ENCODE measurements at places on chromosomes 11 and 22.

- DNase-seq, result no peak
Measured at GRCh38 chr22:48209473-48210197, 1447.2 kb downstream of the TBC1D22A start.

GRCh38 chr11:119847853-119848252, 118.9 kb upstream of the NECTIN1 start:
- no peak for DNase-seq

DNA sequence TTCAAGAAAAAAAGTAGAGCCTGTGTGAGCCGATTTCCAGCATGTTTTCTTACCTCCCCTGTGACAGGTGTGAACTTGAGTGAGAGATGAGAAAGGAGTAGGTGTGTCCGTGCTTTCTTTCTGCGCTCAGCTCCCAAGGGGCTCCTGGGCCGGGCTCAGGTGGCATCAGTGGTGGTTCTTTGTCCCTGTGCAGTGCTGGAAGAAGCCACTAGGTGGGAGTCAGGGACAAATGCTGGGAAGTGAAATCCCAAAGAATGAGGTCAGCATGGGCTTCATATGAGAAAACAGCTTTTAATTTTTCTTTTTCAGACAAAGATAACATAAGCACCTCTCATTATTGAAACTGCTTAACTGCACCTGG, 57.8 kb downstream of the PPFIBP2 start:
- DNase-seq, result peak; percentile 79

- no peak for DNase-seq
Measured at GRCh38 chr11:87301785-87302540, 264.2 kb downstream of the TMEM135 start.

- DNase-seq, result no peak
Measured at GRCh38 chr11:110071197-110071596, 22.0 kb upstream of the ZC3H12C start.

- DNase-seq, result no peak
Measured at GRCh38 chr11:64266339-64266738, 15.0 kb downstream of the PLCB3 start.

GRCh38 chr11:93659841-93660240, 1.6 kb upstream of the CEP295 start:
- no peak for DNase-seq

DNA sequence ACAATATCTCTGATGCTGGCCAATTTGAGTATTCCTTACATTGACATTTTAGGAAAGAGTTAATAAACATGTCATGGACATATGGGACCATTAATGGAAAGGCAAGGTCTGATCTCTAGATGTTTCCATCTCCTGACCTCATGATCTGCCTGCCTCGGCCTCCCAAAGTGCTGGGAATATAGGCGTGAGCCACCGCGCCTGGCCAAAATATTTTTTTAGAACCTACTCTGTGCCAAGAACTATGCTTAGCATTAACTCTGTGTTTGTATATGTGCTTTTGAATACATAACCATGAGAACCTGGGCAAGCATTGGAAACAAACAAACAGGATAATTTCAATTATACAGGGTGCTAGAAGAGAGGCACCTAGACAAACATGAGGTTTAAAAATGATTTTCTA, 123.2 kb downstream of the ATG16L2 start:
- DNase-seq, result no peak

- DNase-seq, result no peak
Measured at GRCh38 chr11:9057007-9057406, 34.4 kb downstream of the SCUBE2 start.

DNA sequence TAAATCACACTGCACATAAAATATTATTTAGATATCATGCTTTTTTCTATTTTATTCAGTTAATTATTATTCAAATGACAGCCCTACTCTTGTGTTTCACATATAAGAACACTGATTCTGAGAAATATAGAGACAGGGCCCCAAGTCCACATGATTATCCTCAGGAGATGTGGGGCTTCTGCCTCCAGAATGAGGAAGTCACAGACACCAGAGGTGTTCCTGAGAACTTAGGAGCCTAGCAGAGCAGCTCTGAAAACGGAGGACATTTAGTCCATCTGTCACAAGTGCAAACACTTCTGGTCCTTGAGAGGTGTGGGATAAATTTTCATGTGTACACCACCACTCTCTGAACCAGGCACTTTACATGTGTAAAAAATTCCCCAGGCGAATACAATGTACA, 26.2 kb downstream of the TRIM66 start:
- DNase-seq, result no peak

GRCh38 chr11:35750981-35751663, 88.5 kb downstream of the TRIM44 start:
- no peak for DNase-seq

- DNase-seq, result no peak
Measured at GRCh38 chr11:9773524-9773923, 109.6 kb downstream of the SWAP70 start.

DNA sequence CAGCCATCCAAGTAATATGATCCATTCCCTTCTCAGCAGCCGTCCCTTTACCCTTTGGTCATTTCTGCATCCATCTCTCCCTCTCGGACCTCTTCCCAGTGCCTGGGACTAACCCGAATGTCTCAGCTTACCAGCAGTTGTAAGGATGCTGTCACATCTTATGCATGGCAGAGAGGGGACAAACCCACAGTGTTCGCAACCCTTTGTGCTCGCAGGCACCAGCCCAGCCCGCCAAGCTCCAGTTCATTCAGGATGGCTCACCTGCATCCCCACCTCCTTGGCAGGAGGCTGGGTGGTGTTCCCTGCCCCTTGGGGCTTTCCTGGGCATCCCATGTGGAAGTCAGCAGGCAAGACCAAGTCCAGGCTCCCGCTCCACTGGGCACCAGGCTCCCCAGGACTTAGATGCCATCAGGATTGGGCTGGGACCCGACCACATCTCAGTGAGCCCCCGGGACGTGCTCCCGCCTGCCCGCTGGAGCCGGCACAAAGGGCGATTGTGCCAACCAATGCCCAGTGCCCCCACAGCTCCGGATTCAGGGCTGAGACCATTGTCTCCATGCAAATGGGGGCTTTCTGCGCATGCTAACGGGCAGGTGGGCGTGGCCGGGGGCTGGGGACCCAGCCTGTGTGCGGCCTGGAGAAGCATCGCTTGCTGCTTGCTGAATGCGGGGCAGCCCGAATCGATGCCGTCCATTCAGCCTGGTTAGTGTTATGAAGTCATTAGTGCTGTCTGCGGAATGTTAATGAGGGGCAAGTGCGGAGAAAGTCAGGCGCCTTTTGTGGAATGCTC, 108.6 kb downstream of the KCNQ1OT1 start:
- peak; percentile 84 for DNase-seq

DNA sequence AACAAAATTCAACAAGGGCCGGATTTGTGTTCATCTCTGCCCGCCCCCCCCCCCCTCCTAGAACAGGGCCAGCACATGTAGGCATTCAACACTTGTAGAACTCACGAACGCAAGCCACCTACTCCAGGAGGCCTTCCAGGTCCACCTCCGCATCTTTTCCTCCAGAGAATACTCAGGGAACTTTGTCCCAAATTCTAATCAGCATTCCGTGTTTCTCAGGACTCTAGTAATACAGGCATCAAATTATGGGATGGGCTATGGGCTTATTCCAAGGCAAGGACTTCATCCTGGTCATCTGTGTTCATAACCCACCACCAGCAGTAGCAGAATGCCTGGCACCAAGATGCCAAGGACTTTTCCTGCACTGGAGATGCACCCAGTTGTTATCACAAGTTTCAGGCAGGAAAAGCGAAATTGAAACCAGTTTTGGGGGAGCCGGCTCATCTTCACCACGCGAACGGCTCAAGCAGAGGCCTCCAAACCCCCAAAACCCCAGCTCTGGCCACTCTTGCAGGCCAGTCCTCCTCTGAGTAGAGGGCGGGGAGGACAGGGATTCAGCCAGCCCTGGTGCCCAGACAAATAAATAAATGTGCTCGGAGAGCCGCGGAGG, 462 bp downstream of the UBE2L6 start:
- no peak for DNase-seq

DNA sequence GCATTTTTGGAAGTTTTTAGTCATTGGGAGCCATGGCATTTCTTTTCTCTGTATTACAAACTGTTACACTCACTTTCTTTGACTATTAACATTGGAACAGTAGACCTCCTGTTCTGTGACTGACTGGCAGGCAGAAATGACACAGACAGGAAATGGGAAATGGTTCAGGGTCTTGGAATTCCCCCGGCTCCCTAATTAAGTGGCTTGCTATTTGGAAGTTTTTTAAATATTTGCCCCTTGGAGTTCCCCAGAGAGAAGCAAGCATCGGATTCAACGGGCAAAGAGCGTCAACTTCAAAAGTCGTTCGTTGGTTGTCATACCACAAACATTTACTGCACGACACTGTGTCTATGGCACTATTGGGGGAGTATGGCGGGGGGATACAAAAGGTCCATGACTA, 1.1 kb upstream of the BIRC2 start:
- peak; percentile 3 for DNase-seq

- DNase-seq, result no peak
Measured at GRCh38 chr22:33180356-33180755, 122.2 kb upstream of the SYN3 start.

DNA sequence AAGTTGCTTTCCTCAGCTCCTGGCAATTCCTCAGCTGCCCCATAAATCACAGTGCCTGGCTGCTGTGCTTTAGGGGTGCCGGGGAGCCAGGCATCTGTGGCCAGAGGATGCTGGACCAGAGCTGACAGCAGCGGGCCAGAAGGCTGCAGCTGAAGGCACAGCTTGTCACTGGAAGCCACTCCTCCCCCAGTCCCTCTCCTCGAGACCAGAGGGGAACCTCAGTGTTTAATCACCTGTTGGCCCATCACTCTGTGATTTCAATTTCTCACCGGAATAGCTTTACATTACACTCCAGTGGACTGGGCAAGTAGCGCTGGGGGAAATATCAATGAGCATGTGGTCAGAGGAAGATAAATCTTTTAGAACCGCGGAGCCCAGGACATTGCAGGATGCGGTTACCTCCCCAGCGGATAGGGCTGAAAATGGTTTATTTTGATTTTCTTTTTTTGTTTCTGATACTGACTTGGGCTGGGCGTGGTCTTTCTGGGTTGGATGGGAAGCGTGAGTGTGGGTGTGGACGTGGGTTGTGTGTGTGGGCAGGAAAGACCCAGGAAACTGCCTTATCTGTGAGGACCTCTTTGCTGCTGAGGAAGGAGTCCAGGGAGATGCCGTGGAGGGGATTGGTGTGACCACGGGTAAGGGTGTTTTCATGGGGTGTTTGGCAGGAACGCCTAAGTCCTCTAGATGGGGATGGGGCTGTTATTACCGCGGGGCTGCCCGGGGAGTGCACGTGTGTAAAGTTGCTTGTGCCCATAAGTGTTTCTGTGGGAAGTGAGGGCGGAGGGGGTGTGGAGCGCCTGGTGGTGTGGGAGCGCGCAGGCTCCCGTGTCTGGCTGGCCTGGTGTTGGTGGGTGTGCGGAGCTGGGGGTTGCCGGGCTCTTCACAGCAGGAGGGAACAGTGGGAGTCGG, 4.0 kb downstream of the DAGLA start:
- no peak for DNase-seq

DNA sequence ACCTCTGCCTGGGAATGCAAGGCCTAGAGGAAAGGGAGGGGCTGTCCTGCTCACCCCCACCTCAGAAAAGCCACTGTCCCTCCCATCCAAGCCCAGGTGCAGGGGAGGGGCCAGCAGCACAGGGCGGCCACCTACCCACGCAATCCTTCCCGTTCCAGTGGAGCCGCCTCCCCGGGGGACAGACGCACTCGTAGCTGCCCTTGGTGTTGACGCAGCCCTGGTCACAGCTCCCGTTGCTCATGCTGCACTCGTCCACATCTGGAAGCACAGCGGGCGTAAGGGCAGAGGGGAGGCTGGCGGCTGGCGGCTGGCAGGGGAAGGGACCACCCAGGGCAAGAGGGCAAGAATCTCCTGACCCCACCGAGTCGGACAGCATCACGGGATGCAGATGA, 40.3 kb upstream of the TTLL12 start:
- no peak for DNase-seq

DNA sequence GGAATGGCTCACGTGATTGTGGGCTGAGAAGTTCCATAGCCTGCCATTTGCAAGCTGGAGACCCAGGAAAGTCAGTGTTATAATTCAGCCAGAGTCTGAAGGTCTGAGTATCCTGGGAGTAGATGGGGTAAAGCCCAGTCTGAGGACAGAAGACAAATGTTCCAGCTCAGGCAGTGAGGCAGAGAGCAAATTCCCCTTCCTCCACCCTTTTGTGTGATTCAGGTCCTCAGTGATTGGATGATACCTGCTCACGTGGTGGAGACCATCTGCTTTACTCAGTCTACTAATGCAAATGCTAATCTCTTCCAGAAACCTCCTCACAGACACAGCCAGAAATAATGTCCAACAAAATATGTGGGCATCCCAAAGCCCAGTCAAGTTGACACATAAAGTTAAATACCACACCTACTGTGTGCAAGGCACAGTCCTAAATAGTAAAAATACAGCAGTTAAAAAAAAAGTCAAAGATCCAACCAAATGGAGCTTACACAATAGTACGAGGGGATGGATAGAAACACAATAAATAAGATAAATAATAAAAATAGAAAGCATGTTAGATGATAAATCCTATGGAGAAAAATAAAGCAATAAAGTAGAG, 13.2 kb upstream of the APOL6 start:
- DNase-seq, result no peak

DNA sequence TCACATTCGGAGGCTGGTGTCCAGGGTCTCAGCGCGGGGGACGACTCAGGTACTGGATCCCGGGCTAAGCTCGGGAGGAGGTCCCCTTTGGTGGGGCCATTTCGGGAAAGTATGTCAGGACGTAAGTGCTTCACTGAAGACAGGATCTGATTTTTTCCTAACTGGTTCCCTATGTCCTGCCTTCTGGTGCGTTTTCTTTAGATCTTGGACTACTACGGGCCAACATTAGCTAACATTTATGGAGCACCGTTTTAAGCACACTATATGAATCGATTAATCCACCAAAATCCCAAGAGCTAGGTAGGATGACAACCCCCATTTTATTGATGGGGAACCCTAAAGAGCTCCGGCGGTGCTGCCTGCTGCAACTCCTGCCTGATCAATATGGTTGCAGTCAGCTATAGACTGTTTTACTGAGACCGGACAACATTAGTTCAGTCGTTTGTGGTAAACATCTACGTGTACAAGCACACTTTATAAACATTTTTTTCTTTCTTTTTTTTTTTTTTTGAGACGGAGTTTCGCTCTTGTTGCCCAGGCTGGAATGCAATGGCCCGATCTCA, 17.0 kb upstream of the WDR74 start:
- DNase-seq, result no peak

- no peak for DNase-seq
Measured at GRCh38 chr11:96741068-96741467, 351.3 kb downstream of the JRKL start.

All from putamen (tissue), 1 donor.